ENCODE measurements at places on chromosomes 16 and 17.
A peak's percentile ranks its signal among the peaks of the same experiment; 100 is the strongest.

- DNase-seq = no peak
Observed at GRCh38 chr16:1331712-1332617, 1.5 kb upstream of the BAIAP3 start.

DNA sequence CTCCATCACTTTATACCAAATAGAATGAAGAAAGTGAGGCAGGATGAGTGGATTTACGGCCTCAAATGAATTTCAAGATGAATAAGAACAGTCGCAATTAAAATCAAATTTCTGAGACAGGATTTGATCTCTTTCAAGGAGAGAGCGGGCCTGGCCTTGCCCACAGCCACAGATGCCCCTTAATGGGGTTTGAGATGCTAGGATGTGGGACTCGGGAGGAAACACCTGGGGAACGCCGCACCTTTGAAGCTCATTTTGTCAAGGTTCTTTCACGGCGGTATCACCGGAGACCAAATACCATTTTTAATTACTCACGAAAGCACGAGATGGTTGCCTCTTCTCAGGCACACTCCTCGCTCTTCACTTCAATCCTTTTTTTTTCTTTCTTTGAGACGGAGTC, 178.1 kb upstream of the SDK2 start:
- DNase-seq = no peak

- no peak for DNase-seq
Observed at GRCh38 chr16:1635070-1635469, 22.9 kb downstream of the CRAMP1 start.

DNA sequence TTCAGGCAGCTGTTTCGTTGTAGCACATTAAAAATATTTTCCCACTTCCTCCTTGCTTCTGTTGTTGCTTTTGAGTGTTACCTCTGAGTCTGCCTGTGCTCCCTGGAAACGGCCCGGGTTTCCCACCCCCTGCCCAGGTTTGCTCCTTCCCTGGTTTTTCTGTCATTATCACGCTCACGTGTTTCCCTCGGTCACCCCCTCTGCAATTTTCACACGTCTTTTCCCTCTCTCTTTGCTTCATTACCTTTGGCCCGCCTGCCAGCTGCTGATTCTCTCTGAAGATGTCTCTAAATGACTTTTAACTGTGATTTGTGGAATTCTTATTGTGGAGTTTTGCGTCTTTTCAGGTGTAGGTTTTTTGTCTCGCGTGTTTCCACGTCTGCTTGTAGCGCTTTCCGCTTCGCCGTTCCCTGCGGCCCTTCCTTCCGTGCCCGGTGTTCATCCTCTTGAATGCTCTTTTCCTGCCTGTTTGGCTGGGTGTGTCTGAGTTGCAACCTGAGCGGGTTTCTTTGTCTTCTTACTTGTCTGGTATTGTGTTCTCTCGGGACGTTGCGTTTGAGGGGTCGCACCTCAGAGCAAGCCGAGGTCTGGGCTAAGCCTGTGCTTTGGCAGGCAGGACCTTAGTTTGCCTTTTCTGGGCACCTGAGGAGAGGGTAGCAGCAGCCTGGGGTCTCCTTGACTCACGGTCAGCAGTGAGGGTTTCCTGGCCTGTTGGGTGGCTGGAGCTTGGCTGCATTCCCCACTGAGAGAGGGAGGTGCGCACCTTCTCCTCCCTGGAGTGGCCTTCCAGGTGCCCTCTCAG, 96.3 kb upstream of the ZNF750 start:
- no peak for DNase-seq

DNA sequence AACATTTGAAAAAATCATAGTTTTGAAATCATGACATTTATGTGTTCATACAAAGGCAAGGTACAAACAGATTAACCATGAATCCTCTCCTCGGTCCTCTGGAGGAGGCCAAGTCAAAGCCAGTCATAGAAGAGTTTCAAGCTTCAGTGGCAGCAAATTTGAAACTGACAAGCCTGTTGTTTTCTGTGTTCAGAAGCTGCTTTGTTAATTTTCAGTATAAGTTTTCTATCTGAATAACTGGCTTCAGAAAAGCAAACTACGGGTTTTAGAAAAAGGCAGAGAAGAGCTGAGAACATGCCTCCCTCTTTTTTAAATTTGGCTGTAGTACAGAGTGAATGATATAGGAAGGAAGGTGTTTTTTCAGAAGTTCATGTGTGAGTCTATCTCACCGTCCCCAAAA, 79.6 kb upstream of the CLEC18B start:
- no peak for DNase-seq

DNA sequence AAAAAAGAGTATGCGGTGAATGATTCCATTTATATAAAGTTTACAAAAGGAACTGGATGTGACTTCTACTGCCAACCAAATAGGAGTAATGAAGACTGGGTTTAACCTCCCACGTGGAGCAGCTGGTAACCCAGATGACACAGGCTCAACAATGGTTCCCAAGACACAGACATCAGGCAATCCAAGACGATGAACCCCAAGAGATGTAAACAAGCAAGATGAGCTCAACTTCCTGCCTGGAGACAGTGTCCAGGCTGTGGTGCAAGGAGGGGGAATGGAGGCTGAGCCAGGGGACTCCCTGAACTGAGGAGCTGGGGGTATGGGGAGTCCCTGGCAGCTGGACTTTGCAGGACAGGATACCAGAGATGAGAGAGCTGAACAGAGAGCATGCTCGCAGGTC, 104.7 kb downstream of the LITAF start:
- DNase-seq = no peak

DNA sequence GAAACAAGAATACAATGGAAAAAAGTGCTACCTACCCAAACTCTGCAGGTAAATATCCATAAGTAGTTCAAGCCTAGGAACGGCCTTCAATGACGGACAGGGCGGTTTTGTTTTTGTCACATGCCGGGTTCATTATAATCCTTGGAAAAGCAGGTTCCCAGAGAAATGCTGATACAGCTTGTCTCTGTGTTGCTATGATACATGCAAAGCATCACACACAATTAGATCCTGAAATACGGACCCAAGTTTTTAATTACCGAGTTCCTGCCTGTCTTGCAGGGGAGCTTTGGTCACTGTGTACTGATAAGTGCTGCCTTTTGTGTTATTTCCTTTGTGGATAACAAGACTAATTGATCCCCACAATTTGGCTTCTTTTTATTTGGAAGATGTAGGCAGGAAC, 217.4 kb downstream of the HAPSTR1 start:
- no peak for DNase-seq

- peak; percentile 42 for DNase-seq
Observed at GRCh38 chr16:50152351-50152806, 727 bp upstream of the TENT4B start.

- no peak for DNase-seq
Observed at GRCh38 chr16:66342294-66342900, 24.1 kb upstream of the CDH5 start.

- DNase-seq = no peak
Observed at GRCh38 chr16:66524601-66525164, 25.2 kb downstream of the TK2 start.

DNA sequence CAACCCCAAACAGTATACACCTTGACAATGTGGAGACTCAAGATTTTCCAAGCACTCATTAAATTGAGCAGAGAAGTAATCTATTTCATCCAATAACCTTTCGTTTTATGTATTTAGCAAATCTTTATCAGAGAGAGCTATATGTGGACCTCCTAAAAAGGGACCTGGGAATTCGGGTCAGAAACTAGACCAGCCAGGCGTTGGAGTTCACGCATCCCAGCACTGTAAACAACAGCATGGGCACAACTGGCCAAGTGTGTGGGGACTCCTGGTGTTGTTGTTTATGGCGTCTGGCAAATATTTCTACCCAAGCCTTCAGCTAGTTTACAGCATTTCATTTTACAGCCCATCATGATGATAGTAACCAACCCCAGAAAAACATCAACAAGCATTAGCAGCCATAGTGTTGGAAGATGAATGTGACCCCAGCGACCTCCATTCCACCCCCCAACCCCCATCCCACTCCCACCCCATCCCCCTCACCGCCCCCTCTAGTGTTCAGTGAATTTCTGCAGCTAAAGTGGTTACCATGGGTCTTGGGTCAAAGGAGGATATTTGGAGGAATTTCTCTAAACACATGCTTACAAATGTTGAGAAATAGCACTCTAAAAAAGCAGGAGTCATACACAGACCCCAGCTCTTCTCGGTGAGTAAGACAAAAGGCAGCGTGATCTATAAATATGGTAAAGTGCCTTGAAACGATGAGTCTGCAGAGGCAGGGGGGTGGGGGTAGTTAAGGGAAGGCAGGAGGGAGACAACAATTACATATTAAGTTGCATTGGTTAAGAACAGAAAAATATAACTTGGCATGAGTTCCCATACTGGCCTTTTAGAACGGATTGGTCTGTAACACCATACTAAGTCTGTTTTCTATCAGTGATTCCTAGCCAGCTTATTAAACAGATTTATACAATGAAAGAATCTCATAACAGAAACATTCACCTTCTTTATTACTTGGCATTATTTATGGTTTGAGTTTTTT, 91.4 kb upstream of the TBX2 start:
- no peak for DNase-seq

DNA sequence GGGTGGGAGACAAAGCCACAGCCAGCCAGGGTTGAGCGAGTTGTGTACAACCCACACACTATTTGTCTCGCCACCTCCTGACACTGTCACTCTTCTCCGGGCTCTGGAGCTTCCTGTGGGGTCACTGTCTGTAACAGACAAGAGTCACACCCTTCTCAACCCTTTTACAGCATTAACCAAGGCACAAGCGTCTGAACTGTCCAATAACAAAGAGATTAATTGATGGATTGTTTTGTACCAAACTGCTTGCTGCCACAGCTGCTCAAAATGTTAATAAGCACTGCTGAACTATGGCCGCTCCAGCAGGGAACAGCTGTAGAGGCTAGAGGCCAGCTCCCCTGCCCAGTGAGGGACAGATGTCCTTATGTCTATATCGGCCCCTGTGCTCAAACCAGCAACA, 25.2 kb upstream of the HYDIN start:
- no peak for DNase-seq
